ENCODE measurements at places on chromosomes 2 and 18. TPM values are rescaled to one million over a fixed set of nuclear protein-coding genes. Genes with fewer than 3 reads are reported as not detected.

Gene TUBB6
- 15.6 TPM for total RNA-seq

Gene ASIC4
- 0.09 TPM for total RNA-seq

Gene TCF23
- not detected for total RNA-seq

Gene DES
- not detected for total RNA-seq

GRCh38 chr2:195610717-195611116, 46.3 kb upstream of the SLC39A10 start:
- DNase-seq, result no peak

GRCh38 chr2:147463881-147464520, 380.8 kb upstream of the ACVR2A start:
- DNase-seq, result no peak

GRCh38 chr18:59446012-59446411, 86.9 kb upstream of the LMAN1 start:
- no peak for DNase-seq

GRCh38 chr2:234608946-234609345, 112.1 kb upstream of the ARL4C start:
- no peak for DNase-seq

DNA sequence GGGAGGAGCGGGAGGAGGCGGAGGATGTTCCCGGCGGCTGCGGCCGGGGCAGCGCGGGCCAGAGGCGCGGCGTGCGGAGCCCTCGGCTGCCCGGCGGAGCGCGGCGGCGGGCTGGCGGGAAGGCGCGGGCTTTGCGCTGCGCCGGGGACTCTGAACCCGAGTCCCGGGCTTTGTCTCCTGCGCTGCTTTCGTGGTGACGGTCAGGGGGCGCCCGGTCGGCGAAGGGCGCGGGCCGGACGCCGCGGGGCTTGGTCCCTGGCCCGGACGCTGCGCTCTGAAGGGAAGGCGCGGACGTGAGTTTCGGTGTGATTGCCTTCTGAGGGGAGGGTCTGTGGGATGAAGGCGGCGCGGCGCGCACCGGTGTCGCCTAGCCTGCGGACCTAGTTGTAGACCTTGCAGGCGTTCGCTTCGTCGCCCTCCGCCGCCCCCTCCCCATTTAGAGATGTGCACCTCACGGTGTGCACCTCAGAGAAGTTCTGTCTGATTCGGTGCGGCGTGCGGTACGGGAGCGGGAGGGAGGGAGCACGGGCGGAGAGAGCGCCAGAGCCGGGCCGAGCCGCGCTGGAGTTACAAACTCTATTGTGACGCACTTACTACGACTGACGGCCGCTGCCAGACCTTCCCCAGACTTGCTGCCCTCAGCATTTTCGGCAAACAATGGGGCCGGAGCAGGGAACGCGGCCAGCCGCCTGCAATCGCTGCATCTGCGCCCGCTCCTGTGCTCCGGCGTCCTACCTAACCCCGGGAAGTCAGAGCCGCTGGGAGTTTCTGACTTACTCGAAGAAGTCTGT, 2.1 kb downstream of the BCL2L11 start:
- DNase-seq, result no peak
